DMS53 (cell line): ENCODE measurements at places on chromosomes 16 and 17.
A peak's percentile ranks its signal among the peaks of the same experiment; 100 is the strongest.

GRCh38 chr16:72210555-72210954 lies 38.6 kb upstream of the PMFBP1 start:
- no peak for DNase-seq

DNA sequence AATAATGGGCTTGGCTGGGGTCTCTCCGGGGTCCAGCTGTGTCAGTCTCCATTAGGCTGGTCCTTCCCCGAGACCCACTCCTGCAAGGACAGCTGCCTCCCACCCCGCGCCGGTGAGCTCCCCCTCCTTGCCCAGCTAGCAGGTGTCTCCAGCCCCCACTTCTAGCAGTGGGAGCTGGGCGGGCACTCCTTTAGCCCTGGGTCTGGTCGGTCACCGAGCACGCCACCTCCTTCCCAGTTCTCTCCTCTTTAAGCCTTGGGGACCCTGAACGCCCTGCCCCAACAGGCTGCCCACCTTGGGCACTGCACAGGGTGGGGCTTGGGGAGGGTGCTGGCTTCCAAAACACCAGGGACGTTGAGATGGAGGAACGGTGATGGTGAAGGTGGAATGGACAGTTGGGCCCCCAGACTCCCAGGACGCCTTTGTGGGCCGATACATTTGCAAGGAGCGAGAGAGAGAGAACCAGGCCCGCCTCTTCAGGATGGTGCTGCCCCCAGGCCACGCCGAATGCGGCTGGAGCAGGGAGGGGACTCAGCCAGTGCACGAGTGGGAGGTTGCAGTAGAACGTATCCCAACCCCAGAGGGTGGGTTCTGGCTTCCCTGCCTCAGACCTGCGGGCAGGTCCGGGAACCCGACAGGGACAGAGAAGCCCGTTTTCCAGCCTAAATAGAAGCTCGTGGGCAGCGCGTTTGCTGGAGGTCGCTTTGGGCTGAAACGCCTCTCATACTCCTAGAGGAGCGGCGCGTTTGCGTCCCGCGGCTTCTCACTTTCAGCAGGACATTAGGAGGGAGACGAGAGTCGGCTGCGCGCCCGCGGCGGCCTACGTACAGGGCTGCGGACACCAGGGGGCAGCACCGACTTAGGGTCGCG lies 10.7 kb downstream of the TBX2 start:
- peak; percentile 85 for DNase-seq

- DNase-seq = no peak
Measured at GRCh38 chr16:68369168-68369567, 58.3 kb downstream of the PRMT7 start.

GRCh38 chr17:82053130-82053529 lies 1.4 kb downstream of the GPS1 start:
- DNase-seq = no peak
